ENCODE measurements at places on chromosomes 1 and 21. TPM values are rescaled to one million over a fixed set of nuclear protein-coding genes. Genes with fewer than 3 reads are reported as not detected.

GRCh38 chr1:19981507-19982312 is 2.3 kb upstream of the PLA2G2A start:
- DNase-seq: no peak

DNA sequence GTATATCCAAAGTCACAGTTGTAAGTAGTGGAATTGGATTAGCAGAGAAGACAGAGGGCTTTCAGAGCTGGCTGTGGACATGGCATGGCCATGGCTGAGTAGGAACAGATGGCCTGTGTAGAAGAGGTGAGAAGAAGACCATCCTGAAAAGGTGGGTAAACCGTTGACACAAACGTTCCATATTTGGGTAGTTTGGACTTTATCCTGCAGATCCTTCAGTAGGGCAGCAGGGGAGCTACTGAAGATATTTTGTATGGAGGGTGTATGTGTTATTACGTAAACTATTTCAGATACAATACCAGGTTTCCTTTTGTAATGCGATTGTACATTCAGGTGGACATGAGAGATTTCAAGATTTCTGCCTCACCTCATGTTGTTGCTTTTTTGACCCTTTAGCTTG is 1.6 kb downstream of the UTP11 start:
- DNase-seq: no peak

- DNase-seq: no peak
Measured at GRCh38 chr21:33572350-33572749, 16.1 kb downstream of the DONSON start.

DNA sequence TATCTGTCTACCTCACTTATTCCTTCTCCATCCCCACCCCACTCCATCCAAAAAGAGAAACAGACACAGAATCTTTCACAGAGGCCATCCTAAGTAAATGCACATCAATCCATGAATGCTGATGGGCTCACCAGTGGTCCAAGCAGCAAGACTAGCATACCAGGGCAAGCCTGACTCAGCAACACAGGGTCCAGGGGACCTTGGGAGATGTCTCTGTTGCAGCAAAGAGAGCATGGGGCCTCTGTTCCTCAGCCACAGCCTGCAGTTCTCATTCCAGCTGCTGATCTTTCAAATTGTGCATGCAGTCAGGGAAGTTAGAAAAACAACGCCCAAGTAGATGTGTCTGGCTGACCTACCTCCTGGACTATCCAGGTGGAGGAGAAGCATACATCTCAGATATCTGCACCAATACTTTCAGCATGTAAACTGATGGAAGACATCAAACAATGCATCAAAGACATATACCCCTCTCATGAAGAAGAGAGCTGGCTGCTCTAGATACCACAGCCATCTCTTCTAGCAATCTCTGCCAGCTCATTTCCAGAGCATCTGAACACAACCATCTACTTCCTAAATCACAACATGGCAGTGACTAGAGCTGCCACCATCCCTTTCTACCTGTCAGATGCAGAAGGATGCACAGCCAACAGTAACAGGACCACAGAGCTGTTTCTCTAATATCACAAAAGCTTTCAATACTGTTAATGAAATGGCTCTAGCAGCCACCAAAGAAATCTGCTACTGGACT is 54.5 kb downstream of the CD34 start:
- no peak for DNase-seq

DNA sequence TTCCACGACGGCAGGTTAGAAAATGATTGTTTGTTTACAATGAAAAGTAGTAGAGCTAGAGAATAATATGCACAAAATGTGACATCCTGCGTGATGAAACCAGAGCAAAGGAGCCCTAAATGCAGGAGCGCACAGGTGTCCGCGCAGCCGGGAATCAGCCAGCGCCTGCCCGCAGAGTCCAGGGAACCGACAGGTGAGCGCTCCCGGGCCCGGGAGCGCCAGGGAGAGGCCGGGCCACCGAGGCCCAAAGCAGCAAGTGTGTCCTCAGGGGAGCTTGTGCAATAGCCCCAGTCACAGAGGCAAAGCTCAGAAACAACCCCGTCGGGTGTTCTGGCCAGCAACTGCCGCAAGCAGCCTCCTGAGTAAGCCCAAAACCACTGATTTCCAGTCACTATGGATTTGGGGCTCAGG is 789 bp upstream of the GALE start:
- peak; percentile 18 for DNase-seq

GRCh38 chr1:9901148-9902059 is 8.7 kb downstream of the CTNNBIP1 start:
- DNase-seq: no peak

DNA sequence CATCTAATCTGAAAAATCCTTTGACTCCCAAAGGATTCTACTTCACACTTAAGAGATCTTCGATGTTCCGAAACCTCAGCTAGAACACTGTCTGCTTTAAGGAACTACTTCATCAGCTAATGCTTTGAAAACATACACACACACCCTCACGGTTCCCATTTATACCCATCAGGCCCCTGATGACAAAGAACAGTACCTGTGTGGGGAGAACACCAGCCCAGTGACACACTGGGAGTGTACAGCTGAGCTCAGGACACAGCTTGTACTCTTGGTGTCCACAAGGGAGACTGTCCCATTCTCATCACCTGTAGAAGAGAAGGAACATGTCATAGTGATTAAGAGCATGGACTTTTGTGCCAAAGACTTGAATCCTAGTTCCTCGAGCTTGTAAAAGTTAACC is 6.6 kb downstream of the WDR77 start:
- no peak for DNase-seq

GRCh38 chr1:109793486-109794318 is 30.0 kb upstream of the EPS8L3 start:
- DNase-seq: peak; percentile 83

DNA sequence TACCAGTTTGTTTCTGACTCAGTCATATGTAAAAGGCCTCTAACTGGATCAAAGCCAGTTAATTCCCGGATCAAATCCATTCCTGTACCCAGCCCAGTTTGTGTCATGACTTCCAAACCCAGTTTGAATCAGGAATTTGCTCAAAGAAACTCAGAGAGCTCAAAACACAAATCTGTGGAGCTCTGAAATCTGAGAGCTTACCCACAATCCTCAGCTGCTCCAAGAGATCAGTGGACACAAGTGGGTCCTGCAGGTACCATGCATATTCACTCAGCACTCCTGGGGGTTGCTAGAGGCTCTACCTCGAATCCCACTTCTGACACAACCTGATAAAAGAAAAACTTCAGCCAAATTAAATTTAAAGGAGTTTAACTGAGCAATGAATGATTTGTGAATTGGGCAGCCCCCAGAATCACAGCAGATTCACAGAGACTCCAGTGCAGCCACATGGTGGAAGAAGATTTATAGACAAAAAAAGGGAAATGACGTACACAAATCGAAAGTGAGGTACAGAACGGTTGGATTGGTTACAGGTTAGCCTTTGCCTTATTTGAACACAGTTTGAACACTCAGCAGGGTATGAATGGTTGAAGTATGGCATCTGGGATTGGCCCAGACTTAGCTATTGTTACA is 11.9 kb upstream of the MRPL55 start:
- no peak for DNase-seq

DNA sequence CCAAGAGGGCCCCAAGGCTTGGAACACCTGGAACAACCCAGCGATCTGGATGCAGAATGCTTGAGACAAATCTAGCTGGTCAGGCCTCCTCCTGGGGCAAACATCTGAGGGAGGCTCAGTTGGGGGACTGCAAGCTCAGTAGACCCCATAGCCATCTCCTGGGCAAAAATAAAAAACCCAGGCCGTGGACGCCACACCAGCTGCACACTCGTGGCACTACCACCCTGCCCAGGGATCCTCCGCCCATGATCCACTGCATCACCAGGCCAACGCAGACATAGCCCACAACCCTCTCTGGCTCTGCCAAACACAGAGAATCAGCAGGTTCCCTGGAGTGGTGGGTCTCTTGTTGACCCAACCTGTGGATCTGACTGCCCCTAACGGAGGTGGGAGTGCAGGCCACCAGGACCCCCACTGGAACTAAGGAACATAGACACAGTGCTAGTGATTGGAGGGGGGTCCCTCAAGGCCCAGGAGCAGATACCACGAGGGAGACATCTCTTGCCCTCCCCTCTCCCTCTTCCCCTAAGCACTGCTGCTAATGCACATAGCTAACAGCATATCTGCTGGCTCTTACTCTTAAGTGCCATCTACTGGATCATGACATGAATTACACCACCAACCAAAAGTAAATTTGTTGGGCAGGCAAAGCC is 147.2 kb downstream of the CHD1L start:
- DNase-seq: peak; percentile 46

- peak; percentile 74 for DNase-seq
Measured at GRCh38 chr1:194570476-194570875, 1384.1 kb upstream of the B3GALT2 start.

GRCh38 chr1:236400061-236400603 is 6.0 kb downstream of the EDARADD start:
- DNase-seq: no peak

GRCh38 chr1:156689953-156690674 is 12.9 kb upstream of the NES start:
- no peak for DNase-seq

- DNase-seq: no peak
Measured at GRCh38 chr1:3697104-3697503, 44.8 kb downstream of the TP73 start.

GRCh38 chr1:98145655-98146054 is 224.8 kb upstream of the DPYD start:
- DNase-seq: no peak

DNA sequence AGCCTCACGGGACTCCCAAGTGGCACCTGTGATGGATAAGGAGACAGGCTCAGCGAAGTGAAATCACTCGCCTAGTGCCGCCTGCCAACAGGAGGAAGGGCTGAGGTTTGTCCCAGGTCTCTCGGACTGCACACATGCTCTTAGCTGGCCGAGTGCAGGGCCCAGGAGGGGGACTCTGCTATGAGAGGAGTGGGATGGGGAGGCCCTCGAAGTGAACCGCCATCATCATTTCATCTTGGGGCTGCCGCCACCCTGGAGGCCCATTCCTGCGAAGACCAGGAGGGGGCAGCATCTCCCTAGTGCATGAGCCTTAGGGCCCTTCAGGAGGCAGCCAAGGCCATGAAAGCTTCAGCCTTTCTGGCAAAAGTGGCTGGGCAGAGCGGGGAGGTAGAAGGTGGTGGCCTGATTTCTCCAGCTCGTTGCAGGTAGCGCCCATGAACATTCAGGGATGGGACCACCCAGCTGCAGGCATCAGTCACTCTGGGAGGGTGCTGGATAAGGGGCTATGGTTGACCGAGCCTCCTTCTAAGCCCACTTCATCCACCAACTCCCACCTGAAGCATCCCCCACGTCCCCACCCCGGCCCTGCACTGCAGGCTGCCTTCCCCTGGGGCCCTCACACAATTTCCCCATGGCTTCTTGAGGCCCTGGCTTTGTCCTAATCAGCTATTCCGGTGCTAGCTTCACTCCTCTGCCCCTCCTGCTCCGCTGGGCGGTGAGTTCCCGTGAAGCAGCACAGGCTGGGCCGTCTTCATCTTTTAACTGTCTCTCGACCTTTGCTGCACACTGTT is 17.2 kb upstream of the RASSF5 start:
- peak; percentile 78 for DNase-seq

GRCh38 chr1:17520041-17520440 is 19.5 kb upstream of the ARHGEF10L start:
- DNase-seq: no peak

- no peak for DNase-seq
Measured at GRCh38 chr1:150696162-150696561, 792 bp downstream of the GOLPH3L start.

GRCh38 chr21:41751611-41752011 is 15.2 kb downstream of the RIPK4 start:
- DNase-seq: no peak

- peak; percentile 8 for DNase-seq
Measured at GRCh38 chr1:239125027-239125426, 261.3 kb upstream of the CHRM3 start.

DNA sequence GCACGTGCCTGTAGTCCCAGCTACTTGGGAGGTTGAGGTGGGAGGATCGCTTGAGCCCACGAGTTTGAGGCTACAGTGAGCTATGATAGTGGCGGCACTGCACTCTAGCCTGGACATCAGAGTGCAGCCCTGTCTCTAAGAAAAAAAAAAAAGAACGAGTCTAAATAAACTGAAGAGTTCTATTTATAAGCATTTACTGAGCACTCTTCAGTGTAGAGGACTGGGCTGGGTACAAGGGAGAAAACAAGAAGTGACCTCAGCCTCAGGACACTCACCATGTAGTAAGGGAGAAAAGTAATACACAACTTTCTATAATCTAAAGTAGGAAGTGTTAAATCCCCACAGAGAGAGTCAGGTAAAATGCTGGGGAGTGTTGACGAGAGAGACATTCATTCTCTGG is 35.0 kb downstream of the NAV1 start:
- no peak for DNase-seq

DNA sequence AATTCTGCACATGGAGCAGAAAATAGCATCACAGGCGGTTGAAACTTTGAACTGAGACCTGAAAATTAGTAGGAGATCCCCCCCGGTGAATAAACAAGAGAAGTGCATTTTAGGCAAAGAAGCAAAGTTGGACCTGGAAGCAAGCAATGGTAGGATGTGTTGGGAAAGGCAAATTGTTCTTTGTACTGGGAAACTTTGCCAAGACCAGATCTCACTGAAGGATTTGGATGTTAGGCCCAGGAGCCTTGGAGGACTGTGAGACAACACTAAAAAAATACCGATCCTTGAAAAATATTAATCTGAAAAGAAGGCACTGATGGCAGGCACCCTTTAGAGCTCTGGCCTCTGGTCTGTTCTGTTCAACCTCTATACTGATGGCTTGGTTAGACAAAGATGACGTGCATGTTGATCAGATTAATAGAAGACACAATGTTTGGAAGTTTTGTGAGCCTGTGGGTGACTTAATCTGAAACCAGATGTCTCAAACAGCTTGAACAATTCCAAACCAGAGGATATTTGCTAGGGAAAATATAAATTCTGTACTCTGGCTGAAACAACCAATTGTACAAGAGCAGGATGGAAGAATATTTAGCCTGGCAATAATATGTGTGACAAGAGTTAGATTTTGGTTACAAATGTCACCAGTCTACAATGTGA is 108.4 kb downstream of the ROR1 start:
- peak; percentile 82 for DNase-seq

Gene GPR3
- 1.1 TPM for polyA plus RNA-seq

Gene CCDC30
- polyA plus RNA-seq: 1.9 TPM

Gene PTPN22
- polyA plus RNA-seq: 0.59 TPM

Gene TMPRSS2
- 0.14 TPM for polyA plus RNA-seq

Gene PGLYRP3
- not detected for polyA plus RNA-seq

Gene CELA3A
- 1.2 TPM for polyA plus RNA-seq

Gene TRPM2
- 1.4 TPM for polyA plus RNA-seq

Gene LIN28A
- polyA plus RNA-seq: 0.03 TPM

Gene TSSK3
- 1.2 TPM for polyA plus RNA-seq

Gene RASSF5
- polyA plus RNA-seq: 7.0 TPM

Gene FNDC5
- polyA plus RNA-seq: 250 TPM

Gene TMEM125
- polyA plus RNA-seq: not detected

Gene ATP1A2
- 44.6 TPM for polyA plus RNA-seq
